ENCODE measurements at places on chromosomes 3 and 15. TPM values are rescaled to one million over a fixed set of nuclear protein-coding genes. Genes with fewer than 3 reads are reported as not detected.

The LIPC gene
- total RNA-seq = 0.37 TPM

The SLC9C1 gene
- total RNA-seq = 0.12 TPM

The TGM4 gene
- total RNA-seq = not detected

The KLHL40 gene
- total RNA-seq = not detected

The CISH gene
- 0.62 TPM for total RNA-seq

The PRR20G gene
- total RNA-seq = not detected

The CNTN3 gene
- total RNA-seq = 5.0 TPM

The NR1I2 gene
- total RNA-seq = not detected

The EIF5A2 gene
- 16.9 TPM for total RNA-seq

The PDCD10 gene
- 58.1 TPM for total RNA-seq

The ERICH6 gene
- not detected for total RNA-seq

The CSK gene
- total RNA-seq = 26.5 TPM

The ALCAM gene
- 103 TPM for total RNA-seq

The AQP9 gene
- not detected for total RNA-seq

The CLASP2 gene
- 48.2 TPM for total RNA-seq

The TIMP4 gene
- total RNA-seq = 5.1 TPM

The IL12A gene
- total RNA-seq = 4.1 TPM

The LINGO1 gene
- total RNA-seq = not detected

The ISL2 gene
- total RNA-seq = 0.12 TPM

The OXNAD1 gene
- 17.0 TPM for total RNA-seq

The HRG gene
- total RNA-seq = not detected

The GNB4 gene
- total RNA-seq = 62.5 TPM

The ETV5 gene
- total RNA-seq = 59.5 TPM

The ITIH1 gene
- total RNA-seq = not detected

The ARL14 gene
- total RNA-seq = not detected

The AMOTL2 gene
- 100 TPM for total RNA-seq

The MEGF11 gene
- total RNA-seq = not detected

The GCNT3 gene
- 0.37 TPM for total RNA-seq

The ALPK3 gene
- total RNA-seq = 0.11 TPM

The FBXO40 gene
- under 0.01 TPM for total RNA-seq

The ANKRD63 gene
- total RNA-seq = not detected

The PLA2G4F gene
- total RNA-seq = 0.12 TPM

The C3orf70 gene
- total RNA-seq = 1.4 TPM

The ZNF620 gene
- total RNA-seq = 0.87 TPM

The TTC21A gene
- total RNA-seq = 3.6 TPM

The HIGD2B gene
- not detected for total RNA-seq

The CCR9 gene
- total RNA-seq = not detected

The MASP1 gene
- total RNA-seq = 56.8 TPM

The ADGRG7 gene
- 1.1 TPM for total RNA-seq

The TERC gene
- total RNA-seq = 759 TPM

The HTR3D gene
- not detected for total RNA-seq

The FEZF2 gene
- not detected for total RNA-seq

The PPARG gene
- 35.6 TPM for total RNA-seq

The CP gene
- total RNA-seq = not detected

The VPS39 gene
- total RNA-seq = 61.4 TPM

The TMEM158 gene
- 375 TPM for total RNA-seq

The NPAP1 gene
- total RNA-seq = not detected

The EFHB gene
- total RNA-seq = 0.11 TPM

The CD96 gene
- not detected for total RNA-seq

The BCL2A1 gene
- total RNA-seq = 4.9 TPM

The CFAP161 gene
- total RNA-seq = 0.12 TPM

The SLC22A14 gene
- total RNA-seq = not detected

The MYH15 gene
- total RNA-seq = 0.62 TPM

The SNTN gene
- total RNA-seq = not detected

All from uterine smooth muscle cell (primary cell).